ENCODE measurements at places on chromosomes 6 and 20. TPM values are rescaled to one million over a fixed set of nuclear protein-coding genes. Genes with fewer than 3 reads are reported as not detected.

BPIFB2 gene
- total RNA-seq = not detected

DNAJC5 gene
- 61.0 TPM for total RNA-seq

FRMD1 gene
- not detected for total RNA-seq

FRK gene
- 0.57 TPM for total RNA-seq

IMPG1 gene
- not detected for total RNA-seq

SRMS gene
- not detected for total RNA-seq

HLA-DOA gene
- total RNA-seq = 3.8 TPM

TRMT11 gene
- total RNA-seq = 16.1 TPM

VEGFA gene
- 46.0 TPM for total RNA-seq

KIF6 gene
- total RNA-seq = 1.0 TPM
